B cell (primary cell): ENCODE measurements at places on chromosomes 13 and 19. TPM values are rescaled to one million over a fixed set of nuclear protein-coding genes. Genes with fewer than 3 reads are reported as not detected.

RAB3D gene
- polyA plus RNA-seq = 5.3 and 5.4 TPM in 2 replicates

MEDAG gene
- 0.12 TPM in 1 of 2 replicates, not detected in the other for polyA plus RNA-seq

C13orf42 gene
- not detected in 2 replicates for polyA plus RNA-seq

KLHL1 gene
- polyA plus RNA-seq = not detected in 2 replicates

ATXN8OS gene
- polyA plus RNA-seq = not detected in 2 replicates

SRRM5 gene
- 1.4 and 1.9 TPM in 2 replicates for polyA plus RNA-seq

RFPL4AL1 gene
- not detected in 2 replicates for polyA plus RNA-seq
